NCI-H2171 (cell line): ENCODE measurements at places on chromosomes 2 and 18.

DNA sequence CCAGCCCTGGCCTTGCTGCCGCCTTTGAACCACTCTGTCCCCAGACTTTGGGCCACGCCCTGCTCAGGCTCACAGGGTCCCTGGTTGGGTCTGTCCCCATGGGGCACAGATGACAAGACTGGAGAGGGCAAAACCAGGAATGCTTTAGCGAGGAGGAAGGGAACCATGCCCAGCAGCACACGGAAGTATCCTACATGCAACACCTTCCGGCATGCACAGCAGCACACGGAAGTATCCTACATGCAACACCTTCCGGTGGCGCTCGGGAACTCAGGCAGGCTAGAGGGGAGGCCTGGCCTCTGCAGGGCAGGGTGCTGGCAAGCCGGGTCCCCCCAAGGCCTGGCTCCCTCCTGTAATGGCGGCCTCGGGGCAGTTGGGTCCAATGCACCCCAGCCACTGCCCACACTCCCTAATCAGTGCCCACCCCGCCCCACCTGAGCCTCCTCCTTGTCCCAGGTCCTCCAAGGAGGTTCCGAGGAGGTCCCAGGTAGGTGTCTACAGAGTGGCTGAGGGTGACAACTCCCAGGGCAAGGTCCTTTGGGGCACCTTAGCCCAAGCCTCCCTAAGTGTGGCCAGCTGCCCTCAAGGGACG, 33.6 kb upstream of the SNED1 start:
- DNase-seq, result no peak

- DNase-seq, result no peak
Measured at GRCh38 chr2:205270689-205271088, 411.6 kb upstream of the NRP2 start.

DNA sequence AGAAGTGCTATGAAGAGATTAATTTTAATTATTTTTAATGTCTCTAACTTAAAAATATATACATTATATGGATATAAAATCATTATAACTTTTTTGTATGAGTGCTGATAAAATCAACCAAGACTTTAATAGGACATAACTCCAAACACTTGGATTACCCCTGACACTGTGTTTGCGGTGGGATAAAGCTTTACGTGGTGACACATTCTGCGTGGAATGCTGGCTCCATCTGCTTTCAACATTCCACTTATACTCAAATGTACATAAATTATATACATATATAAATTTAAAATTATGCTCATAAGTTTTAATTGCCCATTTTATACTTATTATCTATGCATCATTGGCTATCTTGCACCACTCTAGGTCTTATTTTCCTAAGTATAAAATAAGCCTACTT, 30.5 kb downstream of the LINC00305 start:
- no peak for DNase-seq

- no peak for DNase-seq
Measured at GRCh38 chr2:87401726-87402345, 346.1 kb upstream of the PLGLB2 start.
